ENCODE measurements at places on chromosomes 1 and 21.

- no peak for DNase-seq
Observed at GRCh38 chr1:11676386-11677103, 4.4 kb downstream of the MAD2L2 start.

- DNase-seq, result peak; percentile 68
Observed at GRCh38 chr1:44029260-44029910, 1.9 kb downstream of the SLC6A9 start.

DNA sequence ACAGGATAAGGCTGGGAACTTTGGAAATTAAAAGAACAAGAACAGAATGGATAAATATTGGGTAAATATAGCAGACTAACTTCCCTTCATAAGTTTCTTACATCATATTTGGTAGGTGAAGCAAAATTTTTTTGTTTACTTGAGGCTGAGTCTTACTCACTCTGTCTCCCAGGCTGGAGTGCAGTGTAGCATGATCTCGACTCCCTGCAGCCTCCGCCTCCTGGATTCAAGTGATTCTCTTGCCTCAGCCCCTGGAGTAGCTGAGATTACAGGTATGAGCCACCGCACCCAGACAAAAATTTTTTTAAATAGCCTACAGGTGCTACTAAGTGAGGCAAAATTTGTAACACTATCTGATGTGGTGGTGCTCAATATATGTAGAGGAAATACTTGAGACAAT is 50.7 kb downstream of the TM2D1 start:
- no peak for DNase-seq

- no peak for DNase-seq
Observed at GRCh38 chr1:113875714-113876113, 4.2 kb upstream of the PTPN22 start.

GRCh38 chr1:115056395-115056798 is 26.8 kb downstream of the TSHB start:
- no peak for DNase-seq
